ENCODE measurements at places on chromosomes 7 and 10. TPM values are rescaled to one million over a fixed set of nuclear protein-coding genes. Genes with fewer than 3 reads are reported as not detected.

Gene MMP21
- not detected for total RNA-seq

Gene OPTN
- 80.9 TPM for total RNA-seq

Gene LRCH4
- 42.0 TPM for total RNA-seq

Gene PDK4
- total RNA-seq, result 1.9 TPM

Gene CASD1
- 13.8 TPM for total RNA-seq

GRCh38 chr7:91710881-91711280 is 169.6 kb downstream of the MTERF1 start:
- H3K27ac ChIP-seq, result no peak overlapping the region
- no peak for DNase-seq
- no peak overlapping the region for H3K4me3 ChIP-seq
- no peaks in the 10 kb centered on the region for H3K27me3 ChIP-seq

DNA sequence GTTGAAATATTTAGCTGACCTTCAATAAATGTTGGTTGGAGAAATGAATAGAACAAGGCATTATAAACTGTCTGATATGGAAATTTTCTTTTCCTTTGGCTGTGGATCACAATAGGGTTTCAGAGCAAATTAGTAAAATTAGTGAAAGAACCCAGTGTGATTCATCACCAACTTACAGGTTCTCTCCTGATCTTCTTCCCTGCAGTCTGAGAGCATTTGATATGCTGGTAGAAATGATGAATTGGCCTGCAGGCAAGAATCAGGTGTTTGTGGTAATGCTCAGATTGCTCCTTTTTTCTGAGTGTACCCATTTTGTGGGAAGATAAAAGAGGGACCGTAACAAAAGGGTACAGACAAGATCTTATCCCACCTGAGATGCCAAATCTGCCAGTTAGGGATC is 51.9 kb downstream of the BTAF1 start:
- H3K4me1 ChIP-seq, result peaks cover 13% of the 10 kb centered on the region
- peaks cover 18% of the 10 kb centered on the region for H3K36me3 ChIP-seq
- H3K27me3 ChIP-seq, result no peaks in the 10 kb centered on the region
- no peak overlapping the region for H3K4me3 ChIP-seq

DNA sequence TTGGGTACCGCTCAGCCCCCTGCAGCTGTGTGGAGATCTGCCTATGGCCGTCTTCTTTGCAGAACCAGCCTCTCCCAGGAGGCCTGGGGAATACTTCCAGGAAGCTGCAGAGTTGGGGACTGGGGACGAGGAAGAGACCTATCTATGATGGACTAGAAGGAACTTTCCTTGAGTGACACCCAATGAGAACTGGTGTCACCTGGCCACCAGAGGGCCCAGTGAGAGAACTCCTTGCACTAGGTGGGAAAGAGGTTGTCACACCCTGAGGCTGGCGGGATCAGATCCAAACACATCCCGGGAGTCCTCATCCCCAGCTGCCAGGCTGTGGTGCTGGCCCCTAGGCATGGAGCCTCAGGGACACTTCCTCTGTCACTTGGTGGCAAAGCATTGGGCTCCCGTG is 4.9 kb upstream of the GRID2IP start:
- no peaks in the 10 kb centered on the region for H3K4me1 ChIP-seq
- no peaks in the 10 kb centered on the region for H3K36me3 ChIP-seq
- no peak overlapping the region for H3K27ac ChIP-seq
- H3K4me3 ChIP-seq, result no peak overlapping the region

DNA sequence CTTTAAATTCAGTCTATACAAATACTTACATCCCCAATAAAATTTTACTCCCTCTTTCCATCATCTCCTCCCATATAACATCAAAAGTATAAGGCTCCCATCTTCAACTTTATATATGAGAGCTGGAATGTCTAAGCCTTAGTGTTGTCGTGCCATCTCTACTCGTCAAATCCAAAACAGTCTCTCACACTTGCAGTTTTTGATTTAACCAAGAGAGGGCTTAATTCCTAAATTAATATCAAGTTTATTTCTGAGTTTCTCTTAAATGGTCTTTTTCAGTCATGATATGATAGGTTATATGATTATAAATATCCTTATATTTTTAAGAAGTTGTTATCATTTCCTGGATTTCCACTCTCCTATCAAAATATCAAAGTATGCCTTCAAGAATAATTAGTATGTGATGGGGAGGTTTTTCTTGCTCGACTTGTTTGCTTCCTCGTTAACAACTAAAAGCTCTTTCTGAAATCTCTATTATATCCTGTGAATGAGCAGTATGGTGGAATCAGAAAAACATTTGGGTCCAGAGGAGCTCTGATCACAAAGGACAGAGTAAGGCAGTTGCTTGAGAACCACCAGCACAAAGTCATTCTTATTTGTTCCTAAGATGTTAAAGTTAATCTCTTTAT is 12.5 kb upstream of the LIPK start:
- no peak overlapping the region for H3K4me3 ChIP-seq
- H3K36me3 ChIP-seq, result peaks cover 3% of the 10 kb centered on the region
- peaks cover 4% of the 10 kb centered on the region for H3K27me3 ChIP-seq
- no peak for DNase-seq
- H3K4me1 ChIP-seq, result peaks cover 8% of the 10 kb centered on the region

- peaks cover 1% of the 10 kb centered on the region for H3K4me1 ChIP-seq
- no peak for DNase-seq
- H3K36me3 ChIP-seq, result no peaks in the 10 kb centered on the region
- no peak overlapping the region for H3K4me3 ChIP-seq
These were observed 73.9 kb downstream of the CELF2 start for GRCh38 chr10:11091517-11092102.

- peaks cover 14% of the 10 kb centered on the region for H3K36me3 ChIP-seq
- no peak overlapping the region for H3K27ac ChIP-seq
- no peaks in the 10 kb centered on the region for H3K4me1 ChIP-seq
- H3K27me3 ChIP-seq, result no peaks in the 10 kb centered on the region
These were observed 6.2 kb downstream of the SFXN4 start for GRCh38 chr10:119159332-119159731.

DNA sequence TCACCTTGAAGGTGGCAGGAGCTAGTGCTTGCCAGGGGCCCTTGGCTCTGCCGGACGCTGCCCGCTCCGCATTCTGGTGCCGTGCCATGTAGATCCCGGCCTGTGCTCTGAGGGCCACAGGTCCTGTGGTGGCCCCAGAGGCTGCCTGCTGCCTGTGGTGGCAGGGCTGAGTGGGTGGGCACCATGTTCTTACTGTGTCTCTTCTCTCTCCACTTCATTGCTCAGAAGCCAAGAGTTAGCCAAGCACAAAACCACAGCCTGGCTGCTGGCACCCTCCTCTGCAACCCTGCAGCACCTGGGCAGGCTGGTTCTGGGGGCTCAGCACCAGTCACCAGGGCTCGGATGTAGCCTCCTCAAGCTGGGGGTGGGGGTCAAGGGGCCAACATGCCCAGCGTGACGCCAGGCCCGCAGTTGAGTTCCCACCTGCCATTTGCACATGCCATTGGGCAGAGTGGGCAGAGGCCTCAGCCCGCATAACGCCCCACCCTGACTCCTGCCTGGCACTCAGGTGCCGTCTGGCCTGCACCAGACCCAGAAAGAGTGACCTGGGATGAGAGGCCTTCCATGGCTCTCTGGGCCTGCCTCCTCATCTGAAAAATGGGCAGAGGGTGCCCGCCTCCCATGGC is 16.3 kb downstream of the ZMIZ1 start:
- H3K4me1 ChIP-seq, result peaks cover 61% of the 10 kb centered on the region
- H3K4me3 ChIP-seq, result no peak overlapping the region
- no peaks in the 10 kb centered on the region for H3K27me3 ChIP-seq
- no peaks in the 10 kb centered on the region for H3K36me3 ChIP-seq
- no peak overlapping the region for H3K27ac ChIP-seq

DNA sequence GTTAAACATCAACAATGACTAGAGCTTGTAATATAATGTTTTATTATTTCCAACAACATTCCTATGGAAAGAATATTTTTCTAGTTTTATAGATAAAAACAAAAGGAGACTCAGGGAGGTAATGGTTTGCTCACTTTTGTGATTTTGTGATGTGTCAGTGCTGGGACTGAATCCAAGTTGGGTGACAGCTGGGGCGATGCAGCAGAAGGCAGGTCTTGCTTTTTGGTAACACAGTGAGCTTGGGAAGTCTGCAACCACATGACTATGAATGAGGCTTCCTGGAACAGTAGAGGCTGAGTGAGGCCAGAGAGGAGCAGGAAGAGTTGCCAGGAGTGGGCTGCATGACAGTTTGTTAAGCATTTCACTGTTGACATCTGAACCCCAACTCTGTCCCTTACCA is 4.9 kb upstream of the YKT6 start:
- H3K36me3 ChIP-seq, result no peaks in the 10 kb centered on the region
- peaks cover 5% of the 10 kb centered on the region for H3K4me1 ChIP-seq
- H3K4me3 ChIP-seq, result no peak overlapping the region
- no peak for DNase-seq
- peaks cover 8% of the 10 kb centered on the region for H3K27me3 ChIP-seq

- DNase-seq, result no peak
- H3K4me3 ChIP-seq, result no peak overlapping the region
- no peaks in the 10 kb centered on the region for H3K36me3 ChIP-seq
- peaks cover 26% of the 10 kb centered on the region for H3K4me1 ChIP-seq
These were observed 56.3 kb downstream of the GFRA1 start for GRCh38 chr10:116216676-116217075.

DNA sequence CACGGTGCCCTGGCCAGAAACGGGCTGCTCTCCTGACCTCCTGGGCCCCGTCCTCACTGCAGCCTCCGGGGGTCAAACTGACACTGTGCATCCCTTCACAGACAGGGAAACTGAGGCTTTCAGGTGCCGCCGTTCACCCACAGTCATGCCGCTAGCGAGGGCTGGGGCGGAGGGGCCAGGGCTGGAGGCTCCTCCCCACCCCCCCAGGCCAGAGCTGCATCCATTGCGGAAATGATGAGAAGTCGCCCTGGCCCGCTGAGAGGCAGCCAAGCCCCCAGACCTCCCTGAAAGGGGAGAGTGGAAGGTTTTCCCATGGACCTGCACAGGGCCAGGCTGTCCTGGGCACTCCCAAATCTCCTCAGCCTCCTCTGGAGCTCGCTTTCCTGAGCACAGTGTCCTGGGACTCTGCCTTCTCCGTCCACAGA is 16.5 kb upstream of the INPP5A start:
- DNase-seq, result no peak
- peaks cover 43% of the 10 kb centered on the region for H3K4me1 ChIP-seq
- H3K36me3 ChIP-seq, result no peaks in the 10 kb centered on the region
- H3K27ac ChIP-seq, result peak overlapping the region; percentile 74

DNA sequence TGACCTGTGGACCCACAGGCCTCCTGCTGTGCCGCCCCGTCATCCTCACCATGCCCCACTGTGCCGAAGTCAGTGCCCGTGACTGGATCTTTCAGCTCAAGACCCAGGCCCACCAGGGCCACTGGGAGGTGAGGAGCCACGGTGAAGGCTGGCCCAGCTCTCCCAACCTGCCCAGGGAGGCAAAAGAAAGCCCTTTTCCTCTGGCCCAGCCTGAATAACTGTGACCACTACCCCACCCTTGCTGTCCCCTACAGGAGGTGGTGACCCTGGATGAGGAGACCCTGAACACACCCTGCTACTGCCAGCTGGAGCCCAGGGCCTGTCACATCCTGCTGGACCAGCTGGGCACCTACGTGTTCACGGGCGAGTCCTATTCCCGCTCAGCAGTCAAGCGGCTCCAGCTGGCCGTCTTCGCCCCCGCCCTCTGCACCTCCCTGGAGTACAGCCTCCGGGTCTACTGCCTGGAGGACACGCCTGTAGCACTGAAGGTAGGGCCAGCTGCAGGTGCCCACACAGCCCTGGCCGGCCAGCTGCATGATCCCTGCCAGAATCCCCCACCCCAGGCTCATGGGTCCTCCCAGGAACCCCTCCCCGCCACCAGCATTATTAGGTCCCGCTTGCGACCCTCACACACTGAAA is 25.5 kb upstream of the SLC29A3 start:
- no peak for DNase-seq
- no peak overlapping the region for H3K27ac ChIP-seq
- peaks cover 43% of the 10 kb centered on the region for H3K36me3 ChIP-seq
- no peaks in the 10 kb centered on the region for H3K4me1 ChIP-seq
- H3K27me3 ChIP-seq, result no peaks in the 10 kb centered on the region
